NCI-H1436 treated with DMSO at 0.1 percent for 48 hours (cell line): ENCODE measurements at places on chromosomes 7 and 10.

GRCh38 chr7:112129655-112130323 lies 76.4 kb downstream of the DOCK4 start:
- no peak for DNase-seq

- no peak for DNase-seq
Observed at GRCh38 chr10:35545878-35546590, 59.1 kb upstream of the GJD4 start.

- DNase-seq: no peak
Observed at GRCh38 chr10:126939706-126940105, 34.5 kb downstream of the DOCK1 start.

- DNase-seq: no peak
Observed at GRCh38 chr10:79393221-79393923, 46.1 kb downstream of the PPIF start.

GRCh38 chr7:70400829-70401380 lies 731.0 kb upstream of the GALNT17 start:
- no peak for DNase-seq

DNA sequence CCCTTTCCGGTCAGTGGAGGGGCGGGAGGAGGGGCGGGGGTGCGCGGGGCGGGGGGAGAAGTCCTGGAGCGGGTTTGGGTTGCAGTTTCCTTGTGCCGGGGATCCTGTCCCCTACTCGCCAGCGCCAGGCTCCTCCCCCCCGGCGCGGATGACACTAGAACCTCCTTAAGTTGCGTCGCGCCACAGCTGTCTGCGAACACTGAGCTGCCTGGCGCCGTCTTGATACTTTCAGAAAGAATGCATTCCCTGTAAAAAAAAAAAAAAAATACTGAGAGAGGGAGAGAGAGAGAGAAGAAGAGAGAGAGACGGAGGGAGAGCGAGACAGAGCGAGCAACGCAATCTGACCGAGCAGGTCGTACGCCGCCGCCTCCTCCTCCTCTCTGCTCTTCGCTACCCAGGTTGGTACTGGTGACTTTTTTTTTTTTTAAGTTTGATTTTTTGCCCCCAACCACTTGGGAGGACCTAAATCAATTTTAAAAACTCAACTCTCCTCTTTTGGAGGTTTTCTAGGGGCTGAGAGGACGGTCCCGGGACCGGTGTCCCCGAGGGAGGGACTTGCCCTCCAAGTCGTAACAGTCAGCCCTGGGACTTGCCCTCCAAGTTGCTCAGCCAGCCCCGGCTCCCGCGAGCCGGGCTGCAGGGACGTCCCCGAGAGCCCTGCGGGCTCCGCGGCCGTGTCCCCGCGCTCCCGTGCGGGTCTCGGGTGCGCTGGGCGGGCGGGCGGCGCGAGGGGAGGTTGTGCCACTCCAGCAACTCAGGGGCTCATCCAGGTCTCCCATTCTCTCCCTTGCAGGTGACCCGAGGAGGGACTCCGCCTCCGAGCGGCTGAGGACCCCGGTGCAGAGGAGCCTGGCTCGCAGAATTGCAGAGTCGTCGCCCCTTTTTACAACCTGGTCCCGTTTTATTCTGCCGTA lies at the start of gene GATA3:
GATA3 (plus strand) TSS at position 195 of the 914 bp plus-strand sequence. CDS start 968 bp downstream, outside the sequence.
- no peak for DNase-seq

DNA sequence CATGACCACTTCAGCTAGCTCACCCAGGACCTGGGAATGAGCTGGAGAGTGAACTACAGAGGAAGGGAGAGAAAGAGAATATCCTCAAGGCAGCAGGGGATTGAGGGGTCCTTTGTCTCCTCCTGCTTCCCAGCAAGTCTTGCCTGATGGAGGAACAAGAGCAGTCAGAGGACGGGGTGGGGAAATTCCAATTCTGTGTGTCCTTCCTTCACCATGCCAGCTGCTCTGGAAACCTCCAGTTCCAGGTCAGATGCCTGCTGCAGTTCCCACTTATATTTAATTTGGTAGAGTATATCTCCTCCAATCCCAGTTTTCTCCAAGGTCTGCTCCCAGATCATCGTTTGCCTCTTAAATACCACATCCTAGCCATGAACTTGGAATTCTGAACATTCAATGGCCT lies 21.4 kb upstream of the LEP start:
- DNase-seq: no peak

DNA sequence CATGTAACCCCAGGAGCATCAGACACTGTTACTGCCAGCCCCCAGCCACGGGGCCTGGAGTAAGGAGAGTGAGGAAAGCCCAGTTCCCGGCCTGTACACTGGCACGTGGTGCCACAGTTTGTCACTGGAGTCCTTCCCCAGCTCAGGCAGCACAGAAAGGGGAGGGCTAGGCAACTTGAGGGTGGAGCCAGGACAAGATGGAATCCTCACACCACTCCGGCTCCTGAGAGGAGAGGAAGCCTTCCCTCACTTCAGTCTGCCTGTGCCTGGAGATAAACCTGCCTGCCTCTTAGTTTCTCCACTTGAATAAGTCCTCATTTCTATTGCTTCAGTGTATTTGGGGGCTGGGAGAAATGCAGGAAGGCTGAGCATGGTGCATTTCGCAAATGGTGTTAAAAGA lies 176.0 kb downstream of the KIAA1217 start:
- DNase-seq: no peak

DNA sequence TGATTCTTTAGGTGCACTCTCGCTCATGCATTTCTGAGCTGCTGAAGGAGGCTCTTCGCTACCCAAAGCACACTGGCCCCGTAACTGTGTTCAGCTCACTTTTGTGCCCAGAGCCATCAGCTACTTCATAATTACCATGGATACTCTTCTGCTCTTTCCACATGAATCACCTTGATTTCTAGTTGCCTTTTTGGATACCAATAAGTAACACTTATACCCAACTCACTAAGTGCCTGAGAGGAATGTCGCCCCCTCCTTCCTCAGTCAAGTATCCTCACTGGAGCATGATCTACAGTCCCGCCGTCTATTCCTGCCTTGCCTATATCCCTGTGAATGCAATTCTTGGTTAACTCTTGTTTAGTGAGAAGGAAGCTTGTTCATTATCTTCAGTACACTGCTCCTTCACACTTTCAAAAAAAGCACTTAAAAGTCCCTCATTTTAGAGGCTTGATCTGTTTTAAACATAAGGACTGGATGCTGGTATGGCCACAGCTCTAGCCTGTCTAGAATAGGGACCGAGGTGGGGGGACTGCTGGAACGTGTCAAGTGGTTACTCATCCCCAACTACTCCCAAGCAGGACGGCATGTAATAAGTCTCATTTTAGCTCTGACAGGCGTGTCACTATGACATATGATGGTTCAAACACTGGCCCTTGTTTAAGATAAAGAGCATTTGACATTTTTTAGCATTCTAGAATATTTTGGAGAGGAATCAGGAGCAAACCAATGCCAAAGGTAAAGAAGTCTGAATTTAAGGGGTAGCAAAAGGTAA lies 23.7 kb downstream of the SVIL start:
- no peak for DNase-seq

- no peak for DNase-seq
Observed at GRCh38 chr7:132899833-132900232, 182.1 kb downstream of the CHCHD3 start.

- DNase-seq: no peak
Observed at GRCh38 chr10:133401981-133402725, 8.2 kb downstream of the MTG1 start.

GRCh38 chr10:132443983-132444876 lies 47.2 kb downstream of the PWWP2B start:
- DNase-seq: peak; percentile 68

- no peak for DNase-seq
Observed at GRCh38 chr7:103781409-103781808, 208.0 kb downstream of the RELN start.

GRCh38 chr7:75850235-75850634 lies 28.6 kb upstream of the RHBDD2 start:
- DNase-seq: no peak

DNA sequence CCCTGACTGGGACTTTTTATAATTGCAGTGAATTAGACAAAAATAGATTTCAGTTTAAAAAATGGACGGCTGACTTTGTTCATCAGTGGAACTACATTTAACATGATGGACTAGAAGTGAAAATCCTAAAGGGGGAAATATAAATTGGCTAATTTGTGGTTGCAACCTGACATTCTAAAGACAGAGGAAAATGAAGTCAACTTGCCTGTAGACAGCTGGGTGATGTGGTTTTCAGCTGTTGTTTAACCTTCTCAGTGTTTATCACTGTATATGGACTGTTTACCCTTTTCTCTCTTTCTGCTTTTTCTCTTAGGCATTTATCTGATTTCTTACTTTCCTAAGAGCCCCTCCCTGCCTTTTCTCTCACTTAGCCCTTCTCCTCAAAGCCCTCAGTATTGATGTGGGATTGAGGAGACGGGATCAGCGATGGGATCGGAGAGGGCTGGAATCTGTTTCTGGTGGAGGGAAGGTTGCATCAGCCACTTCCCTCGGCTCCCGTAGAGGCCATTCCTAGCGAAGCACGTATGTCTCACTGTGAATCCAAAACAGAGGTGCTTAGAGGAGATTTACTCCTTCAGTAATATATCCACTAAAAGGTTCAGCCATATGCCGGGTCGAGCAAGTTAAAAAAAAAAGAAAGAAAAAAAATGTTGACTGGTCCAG lies 109.0 kb upstream of the KLF6 start:
- DNase-seq: no peak

DNA sequence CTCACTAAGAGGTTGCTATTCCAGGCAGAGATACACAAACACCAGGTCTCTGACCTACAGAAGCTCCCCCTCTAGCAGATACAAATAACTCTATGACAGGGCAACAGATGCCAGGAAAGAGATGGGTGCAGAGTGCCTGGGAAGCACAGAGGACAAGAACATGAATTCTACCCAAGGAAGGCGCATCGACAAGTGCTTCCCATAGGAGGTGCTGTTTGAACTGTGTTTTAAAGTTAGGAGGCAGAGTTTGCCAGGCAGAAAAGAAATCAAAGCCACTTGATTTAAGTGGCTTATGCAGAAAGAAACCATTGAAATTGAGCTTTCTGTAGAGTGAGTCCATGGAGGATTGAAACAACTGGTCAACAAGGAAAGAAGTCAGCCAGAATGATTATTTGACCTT lies 35.3 kb upstream of the EGR2 start:
- no peak for DNase-seq

- no peak for DNase-seq
Observed at GRCh38 chr7:66050990-66051448, 24.6 kb upstream of the ASL start.

- DNase-seq: no peak
Observed at GRCh38 chr7:129569811-129570215, 41.7 kb upstream of the NRF1 start.

DNA sequence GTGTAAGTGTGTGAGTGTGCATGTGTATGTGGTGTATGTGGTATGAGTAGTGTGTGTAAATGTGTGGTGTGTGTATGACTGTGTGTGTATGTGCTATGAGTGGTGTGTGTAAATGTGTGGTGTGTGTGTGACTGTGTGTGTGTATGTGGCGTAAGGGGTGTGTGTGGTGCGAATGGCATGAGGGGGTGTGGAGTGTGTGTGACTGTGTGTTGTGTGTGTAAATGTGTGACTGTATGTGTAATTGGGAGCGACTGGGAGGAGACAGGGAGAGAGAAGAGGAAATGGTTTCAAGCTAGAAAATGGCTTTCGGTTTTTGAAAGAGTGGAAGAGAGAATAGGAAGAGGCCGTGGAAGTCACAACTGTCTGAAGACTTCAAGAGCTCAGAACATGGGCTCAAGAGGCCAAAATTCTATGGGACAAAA lies 23.6 kb upstream of the GATAD1 start:
- no peak for DNase-seq

- no peak for DNase-seq
Observed at GRCh38 chr10:104043854-104044253, 41.8 kb downstream of the COL17A1 start.

GRCh38 chr7:121940918-121941317 lies 68.0 kb downstream of the PTPRZ1 start:
- no peak for DNase-seq

- DNase-seq: no peak
Observed at GRCh38 chr7:96238474-96238873, 83.4 kb downstream of the SLC25A13 start.

DNA sequence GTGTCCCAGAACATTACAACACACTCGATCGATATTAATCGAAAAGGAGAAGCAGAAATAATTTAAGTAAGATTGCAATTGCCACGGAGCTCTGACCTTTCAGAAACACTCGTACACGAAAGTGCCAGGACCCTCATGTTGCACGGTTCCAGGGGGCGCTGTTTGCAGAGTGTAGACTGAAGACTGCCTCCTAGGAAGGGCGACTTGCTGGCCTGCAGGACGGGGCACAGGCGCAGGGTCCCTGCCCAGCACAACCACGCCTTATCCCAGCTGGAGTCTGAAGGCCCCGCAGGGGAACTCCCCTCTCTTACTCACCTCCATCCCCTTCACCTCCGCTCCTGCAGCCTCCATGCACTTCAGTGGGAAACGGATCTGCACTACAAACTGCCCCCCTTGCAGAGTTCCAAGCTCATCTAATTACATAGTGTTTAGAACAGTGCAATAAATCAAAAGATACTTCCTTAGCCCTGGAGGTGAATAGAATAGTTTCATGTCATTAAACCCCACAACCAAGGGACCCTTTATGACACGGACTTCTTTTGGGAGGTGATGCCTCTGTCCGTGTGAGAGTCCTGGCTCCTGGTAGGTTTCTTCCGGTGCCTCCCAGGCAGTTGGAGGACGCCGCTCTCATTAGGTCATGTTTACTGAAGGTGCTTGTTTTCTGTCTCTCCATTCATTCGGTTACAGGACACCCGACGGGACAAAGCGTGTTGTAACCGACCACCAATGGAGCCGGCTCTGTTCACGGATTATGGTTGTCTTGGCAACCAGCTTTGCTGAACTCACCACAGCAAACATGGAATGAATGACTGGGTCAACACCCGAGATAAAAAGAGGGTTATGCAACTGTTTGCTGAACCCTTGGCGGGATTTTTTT lies 262.2 kb downstream of the BAMBI start:
- DNase-seq: peak; percentile 52

DNA sequence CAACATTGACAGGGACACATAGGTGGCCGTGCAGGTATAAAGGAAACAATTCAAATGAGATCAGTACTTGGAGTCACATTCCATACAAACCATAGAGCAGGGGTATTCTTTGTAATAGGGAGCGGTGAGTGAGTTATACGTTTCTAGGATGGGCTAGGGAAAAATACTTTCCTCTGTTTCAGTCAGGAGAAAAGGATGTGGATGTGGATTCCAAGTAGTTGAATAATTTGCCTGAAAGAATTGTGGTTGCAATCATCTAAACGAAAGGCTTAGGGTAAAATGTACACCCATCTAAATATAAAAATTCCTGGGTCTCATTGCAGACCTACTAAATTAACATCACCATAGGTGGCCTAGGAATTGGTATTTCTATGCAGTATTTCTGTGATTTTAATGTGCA lies 270.7 kb upstream of the IGFBP3 start:
- no peak for DNase-seq
